ENCODE measurements at places on chromosomes 4 and X.

- no peaks in the 10 kb centered on the region for H3K4me1 ChIP-seq
- no peaks in the 10 kb centered on the region for H3K27me3 ChIP-seq
Measured at GRCh38 chr4:69167300-69167699, 47.2 kb downstream of the UGT2B11 start.

GRCh38 chr4:139655116-139655515 is 10.5 kb upstream of the MGST2 start:
- no peak overlapping the region for H3K27ac ChIP-seq
- H3K27me3 ChIP-seq = peaks cover 15% of the 10 kb centered on the region
- peaks cover 8% of the 10 kb centered on the region for H3K4me1 ChIP-seq
- H3K4me3 ChIP-seq = no peak overlapping the region
- DNase-seq = peak; percentile 58

DNA sequence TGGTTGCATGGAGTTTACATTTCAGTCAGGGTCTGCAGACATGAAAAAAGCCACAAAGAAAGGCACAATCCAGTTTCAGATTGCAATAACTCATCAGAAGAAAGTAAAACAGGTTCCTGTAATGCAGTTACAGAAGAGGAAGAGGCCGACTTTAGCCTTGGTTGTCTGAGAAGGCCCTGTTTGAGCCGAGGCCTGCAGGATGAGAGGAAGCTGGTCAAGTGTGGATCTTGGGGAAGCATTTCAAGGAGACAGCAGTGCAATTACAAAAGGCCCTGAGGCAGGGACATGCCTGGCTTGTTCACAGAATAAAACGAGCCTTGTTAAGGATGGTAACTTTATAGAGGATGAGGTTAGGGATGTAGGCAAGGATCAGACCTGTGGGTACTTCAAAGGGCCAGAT is 62.4 kb downstream of the AFF2 start:
- DNase-seq = no peak
- no peak overlapping the region for H3K27ac ChIP-seq
- H3K27me3 ChIP-seq = no peaks in the 10 kb centered on the region
- H3K4me1 ChIP-seq = no peaks in the 10 kb centered on the region
- H3K4me3 ChIP-seq = no peak overlapping the region

DNA sequence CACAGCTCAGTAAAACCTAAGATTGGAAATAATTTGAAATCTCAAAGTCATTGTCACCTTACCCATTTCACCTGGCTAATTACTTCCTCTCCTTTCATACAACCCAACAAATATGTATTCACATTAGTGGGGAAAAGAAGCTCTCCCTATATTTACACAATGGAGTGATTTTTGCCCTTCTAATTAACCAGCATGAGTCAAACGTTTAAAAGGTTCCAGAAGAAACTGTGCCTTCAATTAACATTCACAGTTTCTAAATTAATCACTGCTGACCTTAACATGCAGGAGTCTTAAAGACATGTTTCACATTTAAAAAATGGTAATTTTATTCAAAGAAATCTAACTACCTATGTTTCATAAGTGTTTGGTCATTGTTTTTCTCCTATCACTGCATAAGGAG is 254.6 kb downstream of the CBLL2 start:
- H3K27ac ChIP-seq = no peak overlapping the region
- H3K4me1 ChIP-seq = no peaks in the 10 kb centered on the region
- no peak for DNase-seq
- H3K4me3 ChIP-seq = no peak overlapping the region
